Kidney (tissue), 22 donors: ENCODE measurements at places on chromosomes 7 and 10. TPM values are rescaled to one million over a fixed set of nuclear protein-coding genes. Genes with fewer than 3 reads are reported as not detected.

The IFIT2 gene
- 12.2 TPM for total RNA-seq

The ASB10 gene
- total RNA-seq, result not detected

The CYP3A5 gene
- 13.5 TPM for total RNA-seq

DNA sequence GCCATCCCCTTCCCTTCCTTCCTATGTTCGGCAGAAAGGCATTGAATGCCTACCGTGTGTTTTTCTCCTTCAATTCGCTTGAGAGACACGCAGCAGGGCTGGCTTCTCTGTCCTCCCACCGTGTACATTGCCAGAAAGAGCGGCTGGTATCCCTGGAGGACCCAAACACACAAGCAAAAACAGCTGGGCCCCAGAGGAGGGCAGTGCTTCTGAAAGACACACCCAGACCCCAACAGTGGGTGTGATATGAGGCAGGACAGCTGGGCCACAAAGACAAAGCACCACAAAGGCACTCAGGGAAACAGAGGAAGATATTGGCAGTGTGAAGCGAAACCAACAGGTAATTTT lies 133.1 kb upstream of the SH2B2 start:
- no peaks in the 10 kb centered on the region for H3K4me1 ChIP-seq
- peaks cover 2% of the 10 kb centered on the region for H3K36me3 ChIP-seq
- no peak for DNase-seq
- H3K27ac ChIP-seq, result no peak overlapping the region
- H3K4me3 ChIP-seq, result no peak overlapping the region

GRCh38 chr10:3784510-3785250 lies at the start of gene KLF6:
Gene KLF6, minus strand, starts transcription at chr10:3785209. Its CDS starts 195 bp downstream, at chr10:3785014.
- peaks cover 15% of the 10 kb centered on the region for H3K4me1 ChIP-seq
- peaks cover 13% of the 10 kb centered on the region for H3K36me3 ChIP-seq
- H3K27ac ChIP-seq, result peak within 1 kb of the TSS; percentile 100
- no peak for DNase-seq
- H3K27me3 ChIP-seq, result no peaks in the 10 kb centered on the region

DNA sequence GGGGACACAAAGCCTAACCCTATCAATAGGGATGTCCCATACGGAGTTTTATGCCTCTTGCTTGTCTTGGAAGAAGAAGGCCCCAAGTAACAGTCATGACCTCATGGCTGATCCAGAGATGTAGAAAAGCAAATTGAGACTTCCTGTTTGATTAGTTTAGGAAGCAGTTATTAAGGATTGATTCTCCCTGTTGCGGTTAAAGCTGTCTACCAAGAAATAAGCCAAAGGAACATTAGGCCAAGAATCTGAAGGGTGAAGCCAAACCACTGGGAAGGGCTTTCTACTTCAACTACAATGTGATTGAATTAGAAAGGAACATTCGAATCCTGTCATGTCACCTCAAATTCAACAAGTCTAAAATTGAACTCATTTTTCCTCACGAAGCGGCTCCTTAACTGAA lies 60.5 kb upstream of the AGBL3 start:
- no peak overlapping the region for H3K27ac ChIP-seq
- H3K4me1 ChIP-seq, result no peaks in the 10 kb centered on the region
- no peak for DNase-seq
- H3K4me3 ChIP-seq, result no peak overlapping the region
- H3K27me3 ChIP-seq, result no peaks in the 10 kb centered on the region

DNA sequence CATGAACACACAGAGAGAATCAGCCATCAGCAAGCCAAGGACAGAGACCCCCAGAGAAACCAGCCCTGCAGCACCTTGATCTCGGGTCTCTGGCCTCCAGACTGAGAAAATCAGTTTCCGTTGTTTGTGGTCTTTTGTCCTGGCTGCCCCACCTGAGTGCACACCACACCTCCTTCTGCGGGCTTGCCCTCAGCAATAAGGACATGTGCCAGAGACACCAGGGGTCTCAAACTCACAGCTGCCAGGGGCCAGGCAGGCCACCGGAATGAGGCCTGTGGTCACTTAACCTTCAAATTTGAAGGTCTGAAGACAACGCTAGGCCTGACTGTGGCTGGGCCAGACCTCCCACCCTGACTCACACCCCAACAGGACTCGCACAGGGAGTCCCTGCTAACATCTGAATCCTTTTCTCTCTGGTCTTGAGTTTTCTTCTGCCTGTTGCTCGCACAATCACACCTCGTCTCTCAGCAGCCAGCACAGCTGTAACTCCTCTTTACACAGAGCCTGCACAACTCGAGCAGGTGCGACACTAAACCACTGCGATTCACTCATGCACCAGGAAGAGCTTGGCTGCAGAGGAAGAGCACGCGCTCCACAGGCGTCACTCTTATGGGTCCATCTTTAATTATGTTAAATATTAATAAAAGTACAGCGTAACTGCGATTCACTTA lies 86.2 kb downstream of the CHST15 start:
- H3K4me1 ChIP-seq, result no peaks in the 10 kb centered on the region
- DNase-seq, result peak; percentile 35
- H3K27ac ChIP-seq, result no peak overlapping the region

DNA sequence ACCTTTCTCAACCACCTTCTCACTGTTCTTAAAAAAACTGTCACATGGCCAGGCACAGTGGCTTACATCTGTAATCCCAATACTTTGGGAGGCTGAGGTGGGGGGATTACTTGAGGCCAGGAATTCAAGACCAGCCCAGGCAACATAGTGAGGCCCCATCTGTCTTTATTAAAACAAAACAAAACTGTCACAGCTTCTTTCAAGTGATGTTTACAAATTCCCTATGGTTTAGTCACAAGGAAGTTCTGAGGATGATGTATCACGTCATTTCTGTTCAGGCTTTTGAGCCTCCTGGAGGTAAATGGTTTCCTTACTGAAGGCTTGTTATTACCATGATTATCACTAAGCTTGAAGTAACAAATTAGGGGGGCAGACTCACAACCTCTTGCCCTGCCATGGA lies 186.2 kb downstream of the CFTR start:
- H3K4me1 ChIP-seq, result no peaks in the 10 kb centered on the region
- H3K27ac ChIP-seq, result no peak overlapping the region
- no peaks in the 10 kb centered on the region for H3K36me3 ChIP-seq

DNA sequence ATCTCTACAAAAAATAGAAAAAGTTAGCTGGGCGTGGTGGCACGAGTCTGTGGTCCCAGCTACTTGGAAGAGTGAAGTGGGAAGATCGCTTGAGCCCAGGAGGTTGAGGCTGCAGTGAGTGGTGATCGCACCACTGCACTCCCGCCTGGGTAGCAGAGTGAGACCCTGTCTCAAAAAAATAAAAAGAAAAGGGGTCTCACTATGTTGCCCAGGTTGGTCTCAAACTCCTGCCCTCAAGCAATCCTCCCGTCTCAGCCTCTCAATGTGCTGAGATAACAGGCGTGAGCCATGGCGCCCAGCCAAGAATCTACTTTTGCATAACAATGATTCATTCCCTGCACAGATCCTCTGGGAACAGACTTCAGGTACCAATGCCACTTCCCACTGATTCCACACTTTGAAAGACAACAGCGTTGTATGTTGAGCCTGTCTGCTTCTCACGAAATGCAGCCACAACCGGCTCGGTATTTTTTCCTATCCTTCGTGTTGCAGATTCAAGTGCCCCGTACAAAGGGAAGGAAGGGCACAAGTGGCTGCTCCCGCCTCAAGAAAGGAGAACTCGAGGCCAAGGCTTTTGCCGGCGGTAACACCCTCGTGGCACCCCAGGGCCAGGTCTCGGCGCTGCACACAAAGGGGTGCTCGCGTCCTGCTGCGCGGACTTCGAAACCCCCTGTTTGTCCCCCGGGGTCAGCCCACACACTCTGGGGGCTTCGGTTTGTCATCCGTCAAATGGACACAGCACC lies 745 bp downstream of the DAGLB start:
- H3K4me1 ChIP-seq, result no peaks in the 10 kb centered on the region
- H3K27me3 ChIP-seq, result no peaks in the 10 kb centered on the region
- peak overlapping the region; percentile 87 for H3K27ac ChIP-seq
- DNase-seq, result peak; percentile 77
- peak overlapping the region; percentile 97 for H3K4me3 ChIP-seq

- H3K4me1 ChIP-seq, result no peaks in the 10 kb centered on the region
- no peak overlapping the region for H3K4me3 ChIP-seq
- no peaks in the 10 kb centered on the region for H3K27me3 ChIP-seq
- peaks cover 15% of the 10 kb centered on the region for H3K36me3 ChIP-seq
- DNase-seq, result peak; percentile 75
These were observed 9.0 kb upstream of the ARPC1B start for GRCh38 chr7:99365318-99366141.

DNA sequence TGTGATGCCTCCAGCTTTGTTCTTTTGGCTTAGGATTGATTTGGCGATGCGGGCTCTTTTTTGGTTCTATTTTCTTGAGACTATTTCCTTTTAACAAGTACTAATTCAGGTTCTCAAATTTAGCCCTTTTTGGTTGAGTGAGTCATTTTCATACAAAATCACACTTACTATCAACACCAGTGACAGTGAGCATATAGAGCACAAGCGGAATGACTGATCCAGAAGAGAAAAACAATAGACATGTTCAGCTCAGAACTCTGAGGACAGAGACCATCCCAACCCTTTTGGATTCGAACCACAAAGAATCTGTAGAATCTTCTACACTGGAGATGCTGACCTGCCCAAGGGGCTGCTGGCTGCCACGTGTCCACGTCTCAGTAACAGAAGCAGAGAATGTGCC lies 56.4 kb upstream of the INSYN2A start:
- no peak overlapping the region for H3K4me3 ChIP-seq
- H3K27ac ChIP-seq, result no peak overlapping the region
- no peak for DNase-seq
- H3K36me3 ChIP-seq, result peaks cover 13% of the 10 kb centered on the region
- H3K27me3 ChIP-seq, result no peaks in the 10 kb centered on the region

- no peak overlapping the region for H3K27ac ChIP-seq
- peaks cover 14% of the 10 kb centered on the region for H3K4me1 ChIP-seq
- no peak overlapping the region for H3K4me3 ChIP-seq
- no peak for DNase-seq
- no peaks in the 10 kb centered on the region for H3K27me3 ChIP-seq
These were observed 173.9 kb downstream of the ARID5B start for GRCh38 chr10:62075414-62075813.

- DNase-seq, result peak; percentile 7
- no peaks in the 10 kb centered on the region for H3K36me3 ChIP-seq
- H3K4me3 ChIP-seq, result no peak overlapping the region
- no peaks in the 10 kb centered on the region for H3K27me3 ChIP-seq
These were observed 1164.0 kb upstream of the CELF2 start for GRCh38 chr10:9853405-9854355.

- no peak for DNase-seq
- H3K27me3 ChIP-seq, result no peaks in the 10 kb centered on the region
- no peaks in the 10 kb centered on the region for H3K36me3 ChIP-seq
These were observed 206.3 kb downstream of the FANK1 start for GRCh38 chr10:126102636-126103035.

DNA sequence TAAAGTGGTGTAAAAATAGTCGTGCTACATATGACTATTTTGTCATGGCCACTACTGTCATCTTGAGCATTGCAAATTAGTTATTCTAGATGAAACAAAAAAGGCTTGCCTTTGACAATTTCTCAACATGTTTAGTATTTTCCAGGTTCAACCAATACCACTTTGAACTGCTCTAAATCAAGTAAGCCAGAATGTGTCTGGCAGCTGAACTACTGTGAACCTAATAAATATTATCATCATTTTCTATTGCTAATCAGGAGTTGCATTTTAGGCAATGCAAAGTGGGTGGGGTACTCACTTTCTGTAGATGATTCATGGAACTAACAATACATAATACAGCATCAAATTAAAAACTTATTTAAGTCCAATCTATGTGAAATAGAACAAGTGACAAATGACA lies 877.2 kb downstream of the CNTNAP2 start:
- no peak for DNase-seq
- no peak overlapping the region for H3K4me3 ChIP-seq
- no peak overlapping the region for H3K27ac ChIP-seq
- H3K4me1 ChIP-seq, result no peaks in the 10 kb centered on the region
- no peaks in the 10 kb centered on the region for H3K27me3 ChIP-seq

- no peaks in the 10 kb centered on the region for H3K36me3 ChIP-seq
These were observed 156.2 kb downstream of the LRRC4 start for GRCh38 chr7:127874951-127875608.
